Activated CD4-positive, alpha-beta T cell treated with anti-CD3 and anti-CD28 coated beads for 4 hours (primary cell): ENCODE measurements at places on chromosomes 1 and 21.

DNA sequence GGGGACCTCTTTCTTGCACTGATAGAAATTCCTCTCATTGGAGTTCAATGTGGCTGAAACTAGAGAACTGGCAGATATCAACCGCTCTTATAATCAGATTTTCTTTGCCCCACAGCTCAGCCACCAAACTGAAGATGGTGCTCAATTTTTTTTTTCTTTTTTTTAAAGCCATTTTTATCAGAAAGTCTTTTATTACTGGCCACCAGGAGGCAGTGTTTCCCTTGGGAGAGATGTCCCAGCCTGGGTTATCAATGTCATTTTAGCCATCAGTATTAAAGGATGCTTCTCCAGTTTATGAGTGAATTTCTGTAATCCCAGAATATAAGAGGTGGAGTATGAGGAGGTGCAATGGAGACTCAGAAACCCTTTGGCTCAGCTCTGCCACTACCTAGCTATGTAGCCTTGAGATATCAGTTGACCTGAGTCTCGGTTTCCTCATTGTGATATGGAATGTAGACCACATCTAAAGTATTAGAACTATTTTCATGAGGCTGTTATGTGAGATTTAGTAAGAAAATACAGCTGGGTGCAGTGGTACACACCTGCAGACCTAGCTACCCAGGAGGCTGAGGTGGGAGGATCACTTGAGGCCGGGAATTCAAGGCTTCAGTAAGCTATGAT lies 27.6 kb downstream of the CD244 start:
- DNase-seq: peak; percentile 65

DNA sequence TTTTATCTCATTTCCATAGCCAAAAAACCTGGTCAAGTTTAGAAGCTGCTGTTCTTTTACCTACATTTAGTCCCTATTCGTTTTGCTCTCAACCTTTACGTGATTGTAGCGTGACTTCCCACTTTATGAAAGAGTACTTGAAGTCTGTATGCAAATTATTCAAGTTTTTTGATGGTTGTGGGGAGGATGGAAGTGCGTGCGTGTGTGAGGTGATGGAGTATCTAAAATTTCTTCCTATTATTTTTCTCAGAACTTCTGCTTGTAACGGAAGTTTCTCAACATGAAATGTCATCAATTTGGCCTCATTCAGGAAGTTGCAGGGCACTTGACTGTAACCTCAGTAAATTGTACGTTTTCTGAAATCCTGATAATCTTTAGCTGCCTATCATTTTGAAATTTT lies 64.0 kb downstream of the SAMSN1 start:
- DNase-seq: peak; percentile 34

- no peak for DNase-seq
Measured at GRCh38 chr1:228066416-228066815, 16.1 kb upstream of the ARF1 start.

DNA sequence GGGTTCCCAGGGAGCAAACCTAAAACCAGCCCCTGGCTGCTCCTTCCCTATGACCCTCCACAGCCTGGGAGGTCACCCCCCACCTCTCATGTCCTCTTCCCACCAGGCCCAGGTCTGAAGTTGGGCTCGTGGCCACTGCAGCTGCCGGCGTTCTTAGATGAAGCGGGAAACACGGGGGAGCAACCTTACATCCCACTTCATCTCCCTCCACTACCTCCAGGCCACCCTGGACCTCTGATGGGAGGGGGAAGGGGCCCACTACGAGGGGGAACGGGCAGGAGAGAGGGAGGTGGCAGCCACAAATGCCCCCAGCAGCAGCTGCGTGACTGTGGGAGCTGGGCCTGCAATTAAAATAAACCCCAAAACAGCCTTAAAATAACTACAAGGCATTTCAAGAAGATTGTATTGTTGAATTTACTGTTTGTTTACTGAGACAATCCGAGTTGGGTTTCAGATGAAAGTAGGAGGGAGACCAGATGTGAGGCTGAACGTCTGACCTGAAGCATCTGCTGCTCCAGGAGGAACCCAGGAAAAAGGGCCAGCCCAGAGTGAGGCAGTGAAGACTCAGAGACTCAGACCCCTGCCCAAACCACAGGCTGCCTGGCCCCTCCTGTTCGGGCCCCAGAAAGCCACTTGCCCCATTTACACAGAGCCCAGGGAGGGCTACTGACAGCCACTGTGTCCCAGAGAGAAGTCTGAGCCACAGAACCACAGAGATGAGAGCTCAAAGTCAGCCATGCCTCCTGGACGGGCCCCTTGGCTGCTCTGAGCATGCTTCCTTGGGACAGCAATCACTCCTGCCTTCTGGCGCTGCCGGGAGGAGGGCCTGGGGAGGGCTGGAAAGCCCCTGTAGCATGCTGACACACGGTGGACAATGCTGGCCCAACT lies 59.8 kb downstream of the GLIS1 start:
- no peak for DNase-seq

GRCh38 chr1:234608025-234608910 lies 1.7 kb downstream of the IRF2BP2 start:
- peak; percentile 80 for DNase-seq

DNA sequence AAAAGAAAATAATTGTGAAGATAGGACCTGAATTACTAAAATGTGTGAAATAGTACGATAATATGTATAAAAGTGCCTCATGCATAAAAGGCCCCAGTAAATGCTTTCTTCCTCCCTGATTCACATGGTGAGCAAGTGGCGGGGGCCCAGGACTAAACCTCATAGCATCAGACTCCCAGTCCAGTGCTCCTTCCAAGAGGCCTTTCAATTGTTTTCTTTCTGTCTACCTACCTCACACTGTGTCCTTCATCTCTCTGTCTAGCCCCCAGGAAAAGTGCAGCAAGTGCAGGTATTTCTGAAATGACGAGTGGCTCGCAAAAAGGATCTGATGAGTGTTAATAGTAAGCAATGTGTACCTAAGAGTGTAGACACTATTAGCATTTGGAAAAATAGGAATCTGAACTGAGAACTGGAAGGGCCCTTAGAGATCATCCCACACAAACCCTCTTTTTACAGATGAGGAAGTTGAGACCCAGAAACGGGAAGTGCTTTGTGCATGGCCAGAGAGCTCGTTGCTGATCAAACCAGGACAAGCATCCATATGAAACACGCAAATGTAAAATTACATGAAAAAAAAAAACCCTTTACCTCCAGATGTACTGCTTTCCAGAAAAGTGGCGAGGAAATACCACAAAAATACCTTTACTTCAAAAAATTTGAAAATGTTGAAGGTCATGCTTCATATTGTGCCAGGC lies 118.2 kb upstream of the HOOK1 start:
- DNase-seq: no peak

GRCh38 chr1:61993331-61993961 lies 201.2 kb upstream of the L1TD1 start:
- DNase-seq: no peak

DNA sequence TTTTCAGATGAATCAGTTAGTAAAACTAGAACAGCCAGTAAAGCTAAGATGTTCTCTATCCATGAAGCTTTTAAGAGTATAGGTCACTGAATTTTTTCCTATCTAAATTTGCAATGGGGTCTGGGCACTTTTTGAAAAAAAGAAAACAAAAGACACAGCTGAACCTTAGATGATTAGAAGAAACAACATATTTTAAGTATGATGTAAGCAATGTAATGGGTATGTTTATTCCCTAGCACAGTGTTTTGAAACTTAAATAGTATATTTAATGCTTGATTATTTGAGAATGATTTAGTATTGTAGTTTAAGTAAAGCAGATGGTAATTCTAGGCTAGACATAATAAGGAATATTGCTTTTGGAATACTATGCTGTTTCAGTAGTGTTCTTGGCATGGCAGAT lies 36.2 kb downstream of the KCTD3 start:
- no peak for DNase-seq

DNA sequence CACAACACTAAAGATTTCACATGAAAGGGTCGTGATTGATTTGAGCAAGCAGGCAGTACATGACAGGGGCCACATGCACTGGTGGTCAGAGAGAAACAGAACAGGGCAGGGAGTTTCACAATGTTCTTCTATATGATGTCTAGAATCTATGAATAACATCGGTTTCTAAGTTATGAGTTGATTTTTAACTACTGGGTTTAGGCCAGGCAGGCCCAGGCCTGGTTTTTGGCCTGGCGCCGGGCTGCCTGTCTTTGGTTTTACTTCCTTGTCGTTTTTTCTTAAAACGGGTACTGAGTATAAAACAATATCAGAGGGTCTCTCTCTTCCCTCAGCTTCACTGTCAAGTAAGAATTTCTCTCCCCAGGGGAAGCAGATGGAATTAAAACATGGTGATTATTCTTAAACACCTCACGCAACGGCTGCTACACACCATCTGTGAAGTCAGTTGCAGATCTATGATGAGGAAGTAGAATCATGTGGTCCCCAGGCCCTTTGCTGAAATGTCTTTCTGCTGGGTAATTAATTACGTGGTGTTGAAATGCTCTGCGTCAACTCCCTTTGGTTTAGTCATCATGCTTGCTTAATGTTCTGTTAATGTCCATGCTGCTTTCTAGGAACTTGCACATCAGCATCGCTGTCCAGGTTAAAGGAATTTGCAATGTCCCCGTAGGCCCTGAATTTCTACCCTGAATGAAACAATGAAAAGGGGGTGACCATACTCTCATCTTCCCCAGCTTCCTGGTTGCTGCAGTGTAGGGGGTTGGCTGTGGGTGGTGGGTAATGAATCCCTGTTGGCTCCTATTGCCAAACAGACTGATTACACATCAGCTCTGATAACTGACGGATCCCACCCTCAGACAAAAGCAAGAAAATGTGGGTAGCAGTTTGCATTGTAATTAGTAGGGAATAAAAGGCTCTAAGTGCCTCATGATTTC lies 70.3 kb downstream of the SERINC2 start:
- no peak for DNase-seq

DNA sequence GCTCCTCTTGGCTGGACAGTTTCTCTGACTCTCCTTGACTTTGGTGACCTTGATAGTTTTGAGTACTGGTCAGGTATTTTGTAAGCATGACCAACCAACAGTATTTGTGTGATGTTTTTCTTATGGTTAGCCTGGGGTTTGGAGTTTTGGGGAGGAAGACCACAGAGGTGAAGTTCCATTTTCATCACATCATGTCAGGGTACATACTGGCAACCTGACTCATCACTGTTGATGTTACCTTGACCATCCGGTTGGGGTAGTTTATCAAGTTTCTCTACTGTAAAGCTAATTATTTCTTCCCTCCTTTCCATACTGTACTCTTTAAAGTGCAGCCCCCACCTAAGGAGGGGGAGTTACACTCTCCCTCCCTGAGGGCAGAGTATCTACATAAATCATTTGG lies 13.4 kb downstream of the OSCP1 start:
- no peak for DNase-seq

DNA sequence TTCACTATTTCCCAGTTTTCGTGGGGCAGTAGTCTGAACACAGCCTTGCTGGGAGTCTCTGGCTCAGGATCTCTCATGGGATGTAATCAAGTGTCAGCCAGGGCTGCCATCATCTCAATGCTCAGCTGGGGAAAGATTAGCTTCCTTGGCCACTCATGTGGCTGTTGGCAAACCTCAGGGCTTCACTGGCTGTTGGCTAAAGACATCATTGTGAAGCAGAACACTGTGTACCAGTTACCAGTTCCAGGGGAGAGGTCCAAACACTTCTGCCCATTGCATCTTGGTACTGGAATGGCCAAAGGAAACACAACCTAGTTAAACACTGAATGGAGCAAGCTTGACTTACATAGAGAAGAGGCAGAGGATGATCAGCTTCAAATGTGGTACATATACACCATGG lies 33.7 kb downstream of the AADACL4 start:
- no peak for DNase-seq

GRCh38 chr1:91731815-91732214 lies 154.1 kb downstream of the TGFBR3 start:
- DNase-seq: peak; percentile 54

DNA sequence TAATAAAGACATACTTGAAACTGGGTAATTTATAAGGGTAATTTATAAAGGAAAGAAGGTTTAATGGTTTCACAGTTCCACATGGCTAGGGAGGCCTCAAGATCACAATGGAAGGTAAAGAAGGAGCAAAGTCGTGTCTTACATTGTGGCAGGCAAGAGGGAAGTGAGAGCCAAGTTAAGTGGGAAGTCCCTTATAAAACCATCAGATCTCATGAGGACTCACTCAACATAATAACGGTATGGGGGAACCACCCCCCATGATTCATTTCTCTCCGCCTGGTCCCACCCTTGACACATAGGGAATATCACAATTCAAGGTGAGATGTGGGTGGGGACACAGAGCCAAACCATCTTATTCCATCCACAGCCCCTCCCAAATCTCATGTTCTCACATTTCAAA lies 76.8 kb upstream of the ZNF678 start:
- no peak for DNase-seq

GRCh38 chr1:162550925-162551324 lies 10.6 kb upstream of the UAP1 start:
- no peak for DNase-seq

DNA sequence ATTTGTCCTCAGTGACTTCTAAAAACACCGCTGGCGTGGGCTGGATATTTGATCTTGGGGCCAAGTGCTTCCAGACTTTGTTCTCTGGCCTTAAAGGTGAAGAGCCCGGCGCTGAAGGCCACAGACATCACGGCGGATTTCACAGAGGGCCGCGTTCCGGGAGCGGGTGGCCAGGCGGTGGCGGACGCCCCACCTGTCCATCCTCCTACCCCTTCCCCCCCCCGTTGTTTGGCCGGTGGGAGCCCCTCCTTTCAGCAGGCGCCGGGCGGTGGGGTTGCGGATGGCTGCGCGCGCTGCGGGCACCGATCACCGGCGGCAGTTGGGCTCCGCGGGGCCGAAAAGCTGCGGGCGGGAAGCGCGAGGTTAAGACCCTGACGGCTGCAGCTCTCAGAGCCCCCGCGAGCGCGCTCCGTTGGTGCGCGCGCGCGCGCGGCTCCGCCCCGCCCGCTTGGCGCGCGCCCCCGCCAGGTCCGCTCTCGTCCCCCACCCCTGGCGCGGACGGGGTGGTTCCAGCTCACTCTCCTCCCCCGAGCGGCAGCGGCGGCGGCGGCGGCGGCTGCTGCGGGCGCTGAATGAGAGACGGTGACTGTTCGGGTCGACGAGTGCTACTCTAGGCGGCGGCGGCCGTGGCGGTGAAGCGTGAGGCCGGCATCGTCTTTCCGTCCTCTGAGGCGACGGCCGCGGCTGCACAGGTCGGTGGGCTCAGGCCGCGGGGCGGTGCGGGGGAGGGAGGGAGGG lies at the start of gene RALGPS2:
RALGPS2 (plus strand) TSS at position 517 of the 738 bp plus-strand sequence. CDS start 51,521 bp downstream, outside the sequence.
- DNase-seq: peak; percentile 64

- DNase-seq: no peak
Measured at GRCh38 chr1:110570307-110570706, 35.9 kb downstream of the KCNA2 start.

GRCh38 chr21:46545363-46545762 lies 59.5 kb downstream of the S100B start:
- no peak for DNase-seq

- no peak for DNase-seq
Measured at GRCh38 chr1:241736387-241736786, 84.3 kb downstream of the WDR64 start.

GRCh38 chr1:12588695-12589094 lies 29.3 kb downstream of the DHRS3 start:
- DNase-seq: no peak

DNA sequence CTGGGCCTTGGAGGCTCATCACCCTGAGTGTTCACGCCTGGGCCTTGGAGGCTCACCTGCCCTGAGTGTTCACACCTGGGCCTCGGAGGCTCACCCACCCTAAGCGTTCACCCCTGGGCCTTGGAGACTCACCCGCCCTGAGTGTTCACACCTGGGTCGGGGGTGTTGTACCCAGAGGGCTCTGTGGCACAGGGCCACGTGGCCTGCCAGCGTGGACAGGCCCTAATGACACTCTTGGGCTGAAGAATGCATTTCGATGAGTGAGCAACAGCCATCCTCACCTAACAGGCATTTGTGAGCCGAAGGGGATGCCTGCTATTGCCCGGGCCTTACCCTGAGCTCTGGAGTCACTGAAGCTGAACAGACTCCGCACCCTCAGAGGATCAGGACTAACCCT lies 17.5 kb downstream of the SLC19A1 start:
- DNase-seq: no peak
